ENCODE measurements at places on chromosomes 2 and 18.
A peak's percentile ranks its signal among the peaks of the same experiment; 100 is the strongest.

DNA sequence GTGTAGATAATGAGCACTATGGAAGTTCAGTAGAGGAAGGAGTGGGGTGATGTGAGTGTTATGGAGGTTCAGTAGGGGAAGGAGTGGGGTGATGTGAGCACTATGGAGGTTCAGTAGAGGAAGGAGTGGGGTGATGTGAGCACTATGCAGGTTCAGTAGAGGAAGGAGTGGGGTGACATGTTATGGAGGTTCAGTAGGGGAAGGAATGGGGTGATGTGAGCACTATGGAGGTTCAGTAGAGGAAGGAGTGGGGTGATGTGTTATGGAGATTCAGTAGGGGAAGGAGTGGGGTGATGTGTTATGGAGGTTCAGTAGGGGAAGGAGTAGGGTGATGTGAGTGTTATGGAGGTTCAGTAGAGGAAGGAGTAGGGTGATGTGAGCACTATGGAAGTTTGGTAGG, 116.3 kb upstream of the SMAD7 start:
- no peak for DNase-seq

DNA sequence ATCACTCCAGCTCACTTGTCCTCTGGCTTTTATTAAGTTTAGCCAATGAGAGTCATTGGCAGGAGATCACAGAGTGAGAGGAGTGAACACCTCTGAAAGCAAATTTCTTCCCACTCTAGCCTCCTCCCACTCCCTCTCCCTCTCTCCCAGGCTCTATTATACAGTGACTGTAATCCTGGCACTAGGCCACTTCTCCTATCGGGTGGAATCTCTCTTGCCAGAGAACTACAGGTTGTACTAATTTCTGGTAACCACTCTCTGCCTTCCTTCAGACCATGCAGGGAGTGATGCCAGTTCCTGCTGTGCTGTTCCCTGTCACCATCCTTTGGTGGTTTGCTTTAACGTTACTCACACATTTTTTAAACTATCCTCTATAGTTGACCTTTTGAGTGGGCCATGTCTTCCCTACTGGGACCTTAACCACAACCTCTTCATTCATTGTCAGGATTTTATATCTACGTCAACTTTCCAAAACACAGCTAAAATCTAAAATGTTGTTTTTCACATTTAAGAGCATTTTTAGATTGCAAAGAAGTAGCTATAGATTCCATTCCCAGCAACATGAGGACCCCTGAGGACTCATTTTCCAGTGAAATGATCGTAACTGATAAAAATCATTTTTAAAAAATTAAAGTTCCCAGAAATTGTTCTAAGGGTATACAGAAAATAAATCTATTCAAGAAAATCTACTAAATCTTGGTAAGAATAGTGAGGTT, 217.1 kb downstream of the MREG start:
- DNase-seq: no peak

DNA sequence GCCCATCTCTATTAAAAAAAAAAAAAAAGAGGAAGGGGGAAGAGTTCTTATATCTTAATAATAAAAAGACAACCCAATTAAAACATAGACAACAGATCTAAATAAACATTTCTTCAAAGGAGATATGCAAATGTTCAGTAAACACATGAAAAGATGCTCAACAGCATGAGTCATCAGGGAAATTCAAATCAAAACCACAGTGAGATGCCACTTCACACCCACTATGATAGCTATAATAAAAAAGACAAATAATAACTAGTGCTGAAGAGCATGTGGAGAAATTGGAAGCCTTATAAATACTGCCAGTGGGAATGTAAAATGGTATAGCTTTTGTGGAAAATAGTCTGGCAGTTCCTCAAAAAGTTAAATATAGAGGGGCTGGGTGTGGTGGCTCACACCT, 61.5 kb upstream of the CYP20A1 start:
- no peak for DNase-seq

- no peak for DNase-seq
Measured at GRCh38 chr18:62037989-62038778, 145.4 kb upstream of the RNF152 start.

DNA sequence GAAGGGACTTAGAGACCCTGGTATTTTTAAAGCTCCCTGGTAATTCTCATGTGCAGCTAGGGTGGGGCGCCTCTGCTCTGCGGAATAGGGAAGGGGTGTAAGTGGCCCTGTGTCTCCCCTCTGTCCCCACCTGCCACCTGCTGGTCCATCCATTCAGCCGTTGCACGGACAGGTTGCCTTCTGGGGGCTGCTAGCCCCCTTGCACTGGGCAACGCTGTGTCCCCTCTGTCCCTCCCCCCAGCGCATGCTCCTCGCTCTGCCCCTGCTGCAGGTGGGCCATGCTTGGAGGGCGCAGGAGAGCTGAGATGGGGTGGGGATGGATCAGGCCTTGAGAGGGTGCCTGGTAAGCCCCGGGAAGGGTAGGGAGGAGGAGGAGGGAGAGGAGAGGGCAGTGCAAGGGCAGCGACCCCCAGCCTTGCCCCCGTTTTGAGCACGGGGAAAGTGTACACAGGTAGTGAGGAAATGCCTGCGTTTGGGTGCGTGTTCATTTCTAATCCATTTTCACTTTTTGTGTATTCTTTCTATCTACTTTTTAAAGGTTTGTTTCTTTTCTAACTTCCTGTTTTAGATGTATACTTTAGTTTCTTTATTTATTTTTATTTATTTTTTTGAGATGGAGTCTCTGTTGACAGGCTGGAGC, 23.9 kb downstream of the RRM2 start:
- DNase-seq: no peak

DNA sequence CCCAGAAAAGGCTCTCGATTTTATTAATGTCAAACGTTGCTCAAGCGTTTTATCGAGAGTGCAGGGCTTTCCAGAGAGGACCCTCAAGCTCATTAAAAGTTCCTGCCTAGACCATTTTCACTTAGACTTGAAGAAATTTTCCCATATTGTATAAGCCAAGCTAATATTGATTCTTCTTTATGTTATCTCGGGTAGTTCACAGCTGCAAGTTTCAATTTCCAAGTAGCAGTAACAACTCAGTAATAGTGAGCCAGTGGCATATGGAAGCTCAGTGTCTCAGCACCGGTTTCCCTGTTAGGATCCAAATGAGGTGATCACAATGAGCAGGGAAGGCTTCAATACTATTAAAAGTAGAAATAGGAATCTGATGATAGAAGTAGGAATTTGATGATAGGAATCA, 274.5 kb downstream of the TMX3 start:
- DNase-seq: no peak

GRCh38 chr2:101752716-101753616, 55.5 kb downstream of the MAP4K4 start:
- DNase-seq: no peak

- no peak for DNase-seq
Measured at GRCh38 chr2:3186766-3187165, 190.9 kb downstream of the EIPR1 start.

GRCh38 chr2:44218771-44219170, 50.1 kb downstream of the PPM1B start:
- no peak for DNase-seq

DNA sequence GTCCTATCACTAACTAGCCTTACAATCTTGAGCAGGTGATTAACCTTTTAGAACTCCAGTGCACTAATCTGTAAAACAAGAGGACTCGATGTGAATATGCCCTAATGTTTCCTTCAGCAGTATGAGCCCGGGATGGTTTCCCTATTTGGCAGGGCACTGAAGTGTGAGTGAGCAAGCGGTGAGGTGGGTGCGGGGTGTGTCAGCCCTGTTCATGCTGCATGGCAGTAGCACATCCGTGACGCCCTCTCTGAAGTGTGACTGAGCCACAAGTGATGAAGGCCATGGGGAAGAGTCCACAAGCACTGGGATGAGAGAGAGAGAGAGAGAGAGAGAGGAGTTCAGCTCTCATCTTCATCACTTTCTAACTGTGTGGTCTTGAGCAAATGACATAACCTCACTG, 168.7 kb downstream of the SETBP1 start:
- DNase-seq: no peak

DNA sequence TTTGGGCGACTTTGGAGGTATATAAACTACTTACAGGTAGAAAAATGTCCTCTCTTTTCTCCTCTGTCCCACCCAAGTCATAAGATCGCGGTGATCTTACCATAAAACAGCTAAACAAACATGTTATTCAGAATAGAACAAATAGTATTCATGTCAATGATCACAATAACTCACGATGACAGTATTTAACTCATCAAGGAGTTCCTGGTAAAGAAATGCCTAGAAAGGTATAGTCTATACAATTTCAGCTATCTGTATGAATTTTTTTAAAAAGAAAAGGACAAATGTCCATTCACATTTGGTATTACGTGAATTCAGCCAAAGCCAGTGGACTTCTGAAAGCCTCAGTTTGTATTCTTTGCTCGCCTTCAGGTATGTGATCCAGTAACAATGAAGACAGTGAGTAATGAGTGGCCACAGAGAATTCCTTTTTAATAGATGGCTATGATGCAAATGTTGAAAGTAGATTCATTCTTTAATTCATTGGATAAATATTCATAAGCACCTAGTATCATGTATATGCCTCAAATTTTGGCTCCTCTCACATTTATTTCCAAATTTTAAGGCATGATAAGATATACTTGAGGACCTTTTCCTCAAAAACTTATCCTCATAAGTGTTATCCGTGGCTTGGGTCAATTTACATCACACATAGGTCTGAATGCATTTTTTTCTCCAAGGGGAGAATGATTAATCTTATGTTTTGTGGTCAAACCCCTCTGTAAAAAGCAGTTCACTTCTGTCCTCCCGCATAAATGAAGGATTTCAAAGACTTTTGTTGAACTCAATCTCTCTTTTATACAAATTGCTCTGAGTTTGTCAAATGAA, 20.3 kb downstream of the ABCB11 start:
- DNase-seq: no peak

DNA sequence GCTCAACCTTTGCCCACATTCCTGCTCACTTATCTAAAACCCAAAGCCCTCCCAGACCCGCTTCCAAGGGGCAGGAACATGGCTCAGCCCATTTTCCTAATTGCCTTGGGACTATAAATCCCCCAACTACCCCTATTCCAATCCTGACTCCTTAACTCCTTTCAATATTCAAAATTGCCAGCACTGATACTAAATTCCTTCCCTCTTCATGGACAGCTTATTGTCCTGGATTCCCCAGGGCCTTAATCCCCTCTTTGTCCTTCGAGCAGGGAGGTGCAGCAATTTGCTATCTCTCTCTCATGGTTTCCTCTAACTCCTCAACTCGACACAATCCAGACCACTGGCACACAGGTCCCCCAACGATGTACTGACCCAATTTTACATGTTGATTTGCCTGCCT, 99.1 kb downstream of the SLC25A12 start:
- DNase-seq: peak; percentile 85

GRCh38 chr2:220279372-220279771, 651.9 kb downstream of the SLC4A3 start:
- DNase-seq: no peak

DNA sequence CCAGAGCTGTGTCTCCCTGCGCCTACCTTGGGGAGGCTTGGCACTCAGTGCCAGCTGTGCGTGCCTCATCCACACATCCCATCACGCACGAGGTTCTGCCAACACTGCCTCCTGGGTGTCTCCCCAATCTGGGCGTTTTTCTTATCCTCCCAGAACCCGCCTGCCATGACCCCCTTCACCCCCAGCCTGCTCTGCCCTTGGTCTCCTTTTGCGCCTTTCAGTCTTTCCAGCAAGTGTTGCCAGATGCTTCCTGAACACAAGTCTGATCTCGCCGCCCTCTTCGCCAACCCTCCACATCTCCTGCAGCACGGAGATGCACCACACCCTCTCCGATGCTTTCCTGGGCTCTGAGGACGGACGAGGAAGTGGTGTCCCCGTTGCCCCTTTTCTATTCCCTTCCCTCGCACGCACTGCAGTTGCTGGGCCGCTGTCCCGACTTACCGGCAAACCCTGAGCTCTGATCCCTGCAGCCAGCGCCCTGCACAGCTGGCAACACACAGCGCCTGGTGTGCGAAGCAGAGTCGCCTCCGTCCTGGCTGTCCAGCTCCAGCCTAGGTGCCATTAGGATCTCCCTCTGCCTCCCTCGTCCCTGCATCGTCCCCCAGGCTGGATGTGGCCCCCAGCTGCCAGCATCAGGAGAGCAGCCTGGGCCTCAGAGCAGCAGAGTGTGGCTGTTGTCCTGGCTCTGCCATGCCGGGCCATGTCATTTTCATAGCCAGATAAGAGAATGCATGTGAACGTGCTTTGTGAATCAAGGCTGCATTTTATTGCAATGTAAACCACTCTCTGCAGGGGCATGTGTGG, 22.6 kb upstream of the ALLC start:
- DNase-seq: no peak

DNA sequence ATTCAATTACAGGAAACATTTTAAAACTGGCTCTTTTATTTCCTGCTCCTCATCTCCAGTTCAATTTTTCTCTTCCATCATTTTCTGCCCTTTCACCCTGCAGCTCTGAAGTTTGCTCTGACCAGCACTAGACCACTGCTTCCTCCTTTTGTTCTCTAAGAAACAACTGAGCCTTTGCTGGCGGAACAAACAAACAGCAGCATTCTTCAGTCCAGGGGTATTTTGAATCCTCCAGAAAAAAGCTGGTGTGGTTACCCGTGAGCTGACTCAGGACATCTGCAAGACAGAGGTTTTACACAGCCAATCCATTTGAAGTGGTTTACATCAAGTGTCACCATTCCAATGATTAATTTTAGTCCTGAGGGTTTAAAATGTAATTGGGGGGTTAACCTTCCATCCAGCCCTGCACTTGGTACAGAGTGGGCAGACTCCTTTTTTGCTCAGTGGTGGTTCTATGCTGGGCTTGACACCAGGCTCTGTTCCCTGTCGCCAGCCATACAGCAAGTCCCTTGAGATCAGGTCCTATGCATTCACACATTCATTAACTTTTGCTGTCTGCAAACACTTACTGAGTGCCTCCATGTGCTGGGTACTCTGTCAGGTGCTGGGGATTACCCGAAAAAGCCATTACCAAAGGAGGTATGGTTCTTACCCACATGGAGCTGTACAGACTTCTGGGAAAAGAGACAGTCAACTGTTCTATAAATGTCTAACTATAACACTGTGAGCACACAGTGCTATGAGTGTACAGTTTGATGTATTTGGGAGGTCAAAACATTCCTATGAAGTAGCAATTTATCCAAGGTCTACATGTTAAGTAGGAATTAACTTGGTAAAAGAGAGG, 909.4 kb upstream of the GYPC start:
- peak; percentile 65 for DNase-seq

DNA sequence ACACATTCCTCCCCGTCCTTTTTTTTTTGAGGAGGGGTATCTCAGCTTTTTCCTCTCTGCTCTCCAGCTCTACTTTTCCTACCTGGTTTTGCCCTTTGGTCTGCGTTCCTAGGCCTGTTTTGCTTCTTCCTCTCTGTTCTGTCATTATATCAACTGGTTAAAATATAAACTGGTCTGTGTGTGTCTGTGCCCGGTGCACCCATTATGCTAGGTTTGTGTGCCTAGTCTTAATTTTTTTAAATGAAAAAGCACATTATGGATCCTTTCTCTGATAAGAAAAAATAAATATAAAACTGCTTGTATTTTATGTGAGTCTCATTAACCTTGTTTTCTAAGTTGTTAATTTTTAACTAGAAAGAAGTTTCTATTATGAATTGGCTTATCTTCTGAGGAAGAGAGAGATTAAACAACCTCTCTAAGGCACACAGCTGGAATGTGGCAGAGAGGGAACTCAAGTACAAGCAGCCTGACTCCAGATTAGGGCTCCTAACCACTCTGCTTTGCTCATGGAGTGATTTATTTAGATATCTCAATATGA, 17.4 kb downstream of the SLC38A11 start:
- no peak for DNase-seq

- no peak for DNase-seq
Measured at GRCh38 chr18:43526426-43527145, 249.3 kb upstream of the SYT4 start.

- DNase-seq: no peak
Measured at GRCh38 chr2:173584676-173585458, 230.2 kb downstream of the CDCA7 start.

- DNase-seq: no peak
Measured at GRCh38 chr2:196331851-196332250, 160.5 kb upstream of the STK17B start.

- DNase-seq: no peak
Measured at GRCh38 chr2:74458938-74459363, 713 bp downstream of the WBP1 start.

Data from neural progenitor cell (in vitro differentiated cells).